ENCODE measurements at places on chromosomes 13 and 19. TPM values are rescaled to one million over a fixed set of nuclear protein-coding genes. Genes with fewer than 3 reads are reported as not detected.

The C19orf85 gene
- total RNA-seq = not detected

The ZNF177 gene
- 0.55 TPM for total RNA-seq

The HSPB6 gene
- total RNA-seq = 0.24 TPM

The LILRB5 gene
- total RNA-seq = 0.05 TPM

The METTL21C gene
- total RNA-seq = not detected

The TMEM59L gene
- total RNA-seq = 6.3 TPM

The TLE2 gene
- total RNA-seq = 2.5 TPM

The ITPKC gene
- total RNA-seq = 37.7 TPM

The KLC3 gene
- total RNA-seq = 1.2 TPM

The UPF3A gene
- total RNA-seq = 31.8 TPM

The MAP4K1 gene
- total RNA-seq = 0.72 TPM

The GTF2F1 gene
- 56.4 TPM for total RNA-seq

The KLK11 gene
- total RNA-seq = not detected

All from A549 treated with AZD2906 at 1 μM for 4 hours (cell line).